Left renal cortex interstitium (tissue), 4 donors: ENCODE measurements at places on chromosomes 3 and 15. TPM values are rescaled to one million over a fixed set of nuclear protein-coding genes. Genes with fewer than 3 reads are reported as not detected.
A peak's percentile ranks its signal among the peaks of the same experiment; 100 is the strongest.

SLC26A6 gene
- 36.9 TPM for polyA plus RNA-seq

GRCh38 chr3:181561139-181562031, 150.3 kb upstream of the SOX2 start:
- no peak for DNase-seq

- no peak for DNase-seq
These were observed 88.1 kb downstream of the MECOM start for GRCh38 chr3:169575381-169575780.

TRPM7 gene
- 33.6 TPM for polyA plus RNA-seq

VEPH1 gene
- 60.4 TPM for polyA plus RNA-seq

GRCh38 chr3:138187296-138188012, at the start of gene ARMC8:
ARMC8 (plus strand) TSS chr3:138187301; CDS start chr3:138187555, 254 bp downstream.
- peak; percentile 85 for DNase-seq
